PC-3 (cell line): ENCODE measurements at places on chromosomes 16 and 17.
A peak's percentile ranks its signal among the peaks of the same experiment; 100 is the strongest.

GRCh38 chr17:62809656-62810055 is 1.5 kb upstream of the MARCHF10 start:
- no peak for DNase-seq

GRCh38 chr17:12936501-12936900 is 81.3 kb downstream of the ELAC2 start:
- no peak for DNase-seq

GRCh38 chr17:39305978-39306377 is 80.2 kb upstream of the STAC2 start:
- no peak for DNase-seq

- DNase-seq: no peak
Measured at GRCh38 chr17:78058001-78058400, 70.6 kb downstream of the TMC6 start.

DNA sequence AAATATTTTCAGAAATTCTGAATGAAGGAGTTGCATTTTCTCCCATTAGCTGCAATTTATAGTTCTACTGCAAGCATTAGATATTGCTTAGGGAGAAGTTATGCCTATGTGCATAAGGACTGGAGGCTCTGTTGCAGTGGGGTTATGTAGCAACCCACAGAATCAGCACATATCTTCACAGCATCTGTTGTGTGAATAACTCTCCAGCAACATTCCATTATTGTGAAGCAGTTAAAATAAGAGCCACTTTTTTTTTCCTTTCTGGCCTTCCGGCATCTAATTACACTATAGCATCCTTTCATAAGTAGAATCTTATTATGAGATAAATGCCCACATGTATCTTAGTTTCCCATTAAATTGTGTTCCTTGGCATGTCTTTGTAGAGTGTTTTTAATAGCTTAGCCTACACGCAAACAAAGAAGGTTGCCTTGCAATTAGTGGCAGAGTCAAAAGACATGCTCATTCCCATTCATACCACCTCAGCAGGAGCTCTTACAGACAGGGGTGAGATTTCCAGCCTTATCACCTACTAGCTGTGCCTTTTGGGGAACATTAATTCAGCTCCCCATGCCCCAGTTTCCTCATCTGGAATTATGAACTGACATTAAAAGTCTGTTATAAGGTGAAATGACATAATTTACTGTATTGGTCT is 596.0 kb upstream of the GOT2 start:
- no peak for DNase-seq

- peak; percentile 24 for DNase-seq
Measured at GRCh38 chr17:78127239-78127887, 1.2 kb downstream of the TMC6 start.

- DNase-seq: no peak
Measured at GRCh38 chr17:46875849-46876352, 24.5 kb downstream of the WNT9B start.

DNA sequence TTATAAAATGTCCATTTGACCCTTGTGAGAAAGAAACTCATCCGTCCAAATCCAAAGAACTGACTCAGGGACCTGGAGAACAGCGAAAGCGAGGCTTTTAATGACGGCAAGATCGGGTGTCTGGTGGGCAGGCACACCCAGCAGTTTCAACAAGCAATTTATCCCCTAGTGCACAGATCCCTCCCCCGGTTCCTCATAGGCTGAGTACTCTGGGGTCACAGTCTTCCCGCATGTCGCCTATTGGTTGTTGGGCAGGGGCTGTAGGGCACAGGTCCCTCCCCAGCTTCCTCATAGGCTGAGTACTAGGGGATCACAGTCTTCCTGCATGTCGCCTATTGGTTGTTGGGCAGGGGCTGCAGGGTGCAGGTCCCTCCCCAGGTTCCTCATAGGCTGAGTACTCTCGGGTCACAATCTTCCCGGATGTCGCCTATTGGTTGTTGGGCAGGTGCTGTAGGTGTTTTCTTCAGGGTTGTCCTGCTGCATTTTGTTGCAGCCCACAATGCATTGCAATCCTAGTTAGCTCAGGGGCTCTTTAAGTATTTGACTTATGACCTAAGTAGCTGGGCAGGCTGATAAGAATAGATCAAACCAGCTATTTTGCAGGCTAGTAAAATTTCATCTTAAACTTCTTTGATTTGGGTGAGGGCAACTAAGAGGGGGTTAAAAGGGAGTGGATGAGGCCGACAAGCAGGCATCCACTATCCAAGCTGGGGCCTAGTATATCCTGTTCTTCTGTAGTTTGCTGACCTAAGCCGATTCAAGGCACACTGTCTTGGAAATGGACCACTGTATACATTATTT is 3.6 kb upstream of the UTS2R start:
- DNase-seq: peak; percentile 29

GRCh38 chr16:48479329-48479728 is 94.1 kb upstream of the SIAH1 start:
- DNase-seq: no peak

DNA sequence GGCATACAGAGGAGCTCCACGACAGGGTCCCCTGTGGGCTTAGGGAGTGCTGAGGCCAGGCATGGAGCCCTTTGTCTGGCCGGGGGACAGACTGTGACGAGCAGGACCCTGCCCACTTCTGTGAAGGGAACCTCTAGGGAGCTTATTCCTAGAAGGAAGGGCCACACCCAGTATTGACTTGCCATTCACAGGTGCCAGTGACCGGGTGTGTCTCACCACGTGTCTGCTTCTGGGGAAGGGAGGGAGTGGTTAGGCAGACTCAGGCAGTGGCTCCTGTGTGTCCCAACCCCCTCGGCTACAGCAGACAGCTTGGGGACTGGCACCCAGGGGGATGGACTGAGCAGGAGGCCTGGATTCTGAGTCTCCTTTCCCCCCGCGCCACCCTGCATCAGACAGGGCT is 57.2 kb downstream of the SOCS1 start:
- DNase-seq: peak; percentile 80

GRCh38 chr17:61404913-61405685 is 5.5 kb downstream of the TBX2 start:
- no peak for DNase-seq

DNA sequence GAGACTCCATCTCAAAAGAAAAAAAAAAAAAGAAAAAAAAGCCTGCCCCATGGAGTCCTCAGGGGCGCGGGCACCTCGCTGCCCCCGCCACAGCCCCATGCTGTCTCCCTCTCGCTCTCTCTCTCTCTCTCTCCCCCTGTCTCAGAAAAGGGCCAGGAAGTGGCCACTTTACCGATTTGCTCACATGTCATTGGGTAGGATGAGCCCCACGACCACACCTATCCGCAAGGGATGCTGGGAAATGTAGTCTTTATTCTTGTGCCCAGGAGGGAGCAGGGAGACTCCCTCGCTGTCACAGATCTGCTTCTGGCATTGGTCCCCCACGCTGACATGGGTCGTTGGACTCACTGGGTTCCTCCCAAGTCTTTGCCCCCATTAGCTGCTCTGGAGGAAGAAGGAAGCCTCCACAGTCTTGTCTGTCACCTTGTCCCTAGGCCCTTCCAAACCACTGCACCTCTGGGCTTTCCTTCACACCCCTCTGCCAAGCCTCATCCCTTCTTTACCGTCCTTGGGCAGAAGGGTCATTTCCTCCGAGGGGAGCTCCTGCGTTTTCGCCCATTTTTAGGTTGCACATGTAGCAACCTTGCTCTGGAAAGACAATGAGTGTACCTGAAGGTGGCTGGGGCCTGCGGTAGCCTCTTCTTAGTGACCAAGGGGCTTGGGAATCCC is 6.9 kb upstream of the GJD3 start:
- no peak for DNase-seq

DNA sequence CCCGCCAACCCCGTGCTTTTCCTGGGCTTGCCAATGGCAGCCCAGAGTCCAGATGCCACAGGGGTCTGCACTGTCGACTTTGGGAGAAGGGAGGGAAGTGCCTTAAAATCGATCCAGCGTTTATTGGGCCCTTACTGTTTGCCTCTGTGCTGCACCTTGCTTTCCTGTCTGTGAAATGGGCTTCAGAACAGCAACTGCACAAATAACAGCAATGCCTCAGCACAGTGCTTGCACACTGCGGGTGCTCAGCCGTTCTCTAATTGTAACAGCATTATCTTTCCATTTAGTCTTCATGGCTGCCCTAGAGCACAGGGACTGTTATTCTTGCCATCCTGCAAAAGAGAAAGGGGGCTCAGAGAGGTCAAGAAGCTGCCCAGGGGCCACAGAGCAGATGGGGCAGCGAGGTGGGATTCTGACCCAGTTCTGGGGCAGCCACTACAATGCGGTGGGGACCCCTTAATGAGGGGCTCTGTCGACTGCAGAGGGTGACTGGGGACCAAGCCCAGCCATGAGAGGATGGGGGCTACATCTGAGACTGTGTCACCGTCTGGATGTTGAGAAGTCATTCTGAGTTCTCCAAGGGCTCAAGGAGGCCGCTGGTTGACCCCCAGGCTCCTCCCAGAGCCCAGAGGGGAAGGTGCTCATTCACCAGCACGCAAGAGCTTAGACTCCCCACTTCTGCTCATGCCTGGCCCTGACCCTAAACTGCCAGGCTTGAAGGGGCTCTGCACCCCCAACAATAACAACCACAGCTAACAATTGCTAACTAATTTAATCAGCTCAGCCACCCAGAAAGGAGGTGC is 9.4 kb upstream of the FOXF1 start:
- no peak for DNase-seq

DNA sequence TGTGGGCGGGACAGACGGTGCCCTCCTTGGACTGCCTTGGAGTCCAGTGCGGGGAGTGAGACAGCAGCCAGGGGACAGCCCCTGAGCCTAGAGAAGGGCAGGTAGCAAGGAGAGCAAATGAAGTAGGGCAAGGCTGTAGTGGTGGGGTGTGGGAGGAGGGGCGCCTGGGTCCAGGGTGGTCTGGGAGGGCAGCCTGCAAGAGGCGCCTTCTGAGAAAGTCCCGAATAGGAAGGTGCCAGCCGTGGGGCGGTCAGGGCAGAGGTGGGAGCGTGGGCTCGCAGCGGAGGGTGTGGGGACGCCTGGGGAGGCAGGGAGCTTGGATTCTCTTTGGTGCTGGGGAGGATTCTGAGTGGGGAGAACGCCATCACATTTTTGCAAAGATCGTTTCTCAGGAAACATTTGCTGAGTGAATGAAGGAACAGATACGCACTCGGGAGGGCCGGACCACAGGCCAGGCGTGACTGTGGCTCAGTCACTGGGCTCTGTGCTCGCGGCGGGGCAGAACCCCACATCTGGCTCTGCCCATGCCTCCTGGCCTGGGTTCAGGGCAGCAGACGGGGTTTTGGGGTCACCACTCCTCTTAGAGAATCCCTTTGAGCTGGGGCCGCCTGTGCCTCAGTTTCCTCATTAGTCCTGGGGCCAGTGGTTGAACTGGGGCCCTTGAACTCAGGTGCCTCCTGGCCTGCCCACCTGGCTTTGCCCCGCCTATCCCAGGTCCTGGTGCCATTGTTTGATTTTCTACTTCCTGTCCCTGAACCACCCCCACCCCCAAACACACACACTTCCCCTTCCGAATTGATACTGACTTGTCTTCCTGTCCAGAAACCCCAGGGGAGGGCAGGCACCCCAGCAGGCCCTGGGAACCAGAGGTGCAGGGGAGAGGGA is 4.2 kb downstream of the SNN start:
- no peak for DNase-seq

DNA sequence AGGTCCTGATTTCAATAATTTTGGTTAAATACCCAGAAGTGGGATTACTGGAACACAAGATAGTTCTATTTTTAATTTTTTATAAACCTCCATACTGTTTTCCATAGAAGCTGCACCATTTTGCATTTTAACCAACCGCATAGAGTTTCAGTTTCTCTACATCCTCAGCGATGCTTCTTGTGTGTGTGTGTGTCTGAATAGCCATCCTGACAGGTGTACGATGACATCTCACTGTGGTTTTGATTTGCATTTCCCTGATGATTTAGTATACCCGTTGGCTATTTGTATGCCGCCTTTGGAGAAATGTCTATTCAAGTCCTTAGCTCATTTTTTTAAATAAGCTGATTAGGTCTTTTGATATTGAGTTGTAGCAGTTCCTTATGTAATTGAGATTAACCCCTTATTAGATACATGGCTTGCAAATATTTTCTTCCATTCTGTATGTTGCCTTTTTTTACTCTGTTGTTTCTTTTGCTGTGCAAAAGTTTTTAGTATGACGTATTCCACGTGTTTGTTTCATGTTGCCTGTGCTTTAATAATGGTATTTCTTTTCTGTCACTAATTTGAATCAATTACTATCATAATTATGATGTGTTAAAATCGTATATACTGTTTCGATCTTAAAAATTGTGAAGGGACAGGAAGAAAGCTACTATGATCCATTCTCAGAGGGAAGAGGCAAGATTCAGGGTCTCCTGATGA is 227.2 kb upstream of the MON1B start:
- DNase-seq: no peak

DNA sequence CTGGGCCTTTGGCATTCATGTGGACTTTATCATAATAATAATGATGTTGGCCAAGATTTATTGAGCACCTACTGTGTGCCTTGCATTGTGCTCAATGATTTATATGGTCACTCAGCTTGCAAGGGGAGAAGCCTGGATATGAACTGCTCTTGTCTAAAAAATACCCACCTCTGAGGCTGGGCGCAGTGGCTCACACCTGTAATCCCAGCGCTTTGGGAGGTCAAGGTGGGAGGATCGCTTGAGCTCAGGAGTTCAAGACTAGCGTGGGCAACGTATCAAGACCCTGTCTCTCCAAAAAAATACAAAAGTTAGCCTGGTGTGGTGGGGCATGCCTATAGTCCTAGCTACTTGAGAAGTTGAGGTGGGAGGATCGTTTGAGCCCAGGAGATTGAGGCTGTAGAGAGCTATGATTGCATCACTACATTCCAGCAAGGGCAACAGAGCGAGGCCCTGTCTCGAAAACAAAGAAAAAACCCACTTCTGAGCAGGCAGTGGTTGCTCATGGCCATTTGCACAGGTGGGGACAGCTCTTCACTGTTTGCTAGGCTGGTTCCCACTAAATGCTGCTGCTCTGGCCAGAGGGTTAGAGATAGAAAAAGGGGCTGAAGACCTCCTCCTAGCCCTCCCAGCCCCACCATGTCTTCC is 4.3 kb upstream of the ADGRG1 start:
- DNase-seq: no peak

GRCh38 chr16:77199211-77199610 is at the start of gene SYCE1L:
TSS of gene SYCE1L (plus strand) at chr16:77199408. CDS start at chr16:77199452, 44 bp downstream.
- no peak for DNase-seq

- no peak for DNase-seq
Measured at GRCh38 chr16:83530293-83530692, 277.5 kb upstream of the HSBP1 start.

GRCh38 chr17:82765371-82765770 is 13.5 kb downstream of the TBCD start:
- DNase-seq: no peak

- DNase-seq: no peak
Measured at GRCh38 chr16:79885320-79885719, 284.8 kb upstream of the MAF start.

GRCh38 chr16:54284319-54284930 is 2.2 kb downstream of the IRX3 start:
- no peak for DNase-seq

DNA sequence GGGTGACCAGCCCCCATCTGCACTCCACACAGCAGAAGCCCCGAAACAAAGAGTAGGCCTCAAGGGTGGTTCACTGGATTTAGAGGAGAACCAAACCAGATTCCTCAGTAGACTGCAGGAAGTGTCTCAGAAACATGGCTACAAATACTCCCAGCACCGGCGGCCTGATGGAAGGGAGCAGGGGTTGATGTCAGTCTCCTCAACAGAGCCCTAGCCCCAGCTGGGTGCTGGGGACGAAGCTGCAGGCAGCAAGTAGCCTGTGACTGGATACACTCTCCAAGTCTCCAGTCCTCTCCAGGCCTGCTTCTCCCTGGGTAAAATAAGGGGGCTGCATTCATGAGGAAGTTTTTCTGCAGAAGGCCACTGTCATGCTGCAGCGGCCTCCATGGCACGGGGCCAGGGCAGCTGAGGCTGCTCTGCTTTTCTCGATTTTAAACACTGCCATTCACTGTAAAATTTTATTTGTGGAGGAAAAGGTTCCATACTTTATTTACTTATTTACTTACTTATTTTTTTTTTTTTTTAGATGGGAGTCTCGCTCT is 36.7 kb upstream of the SREBF1 start:
- DNase-seq: no peak
